Karpas-422 (cell line): ENCODE measurements at places on chromosomes 13 and 19. TPM values are rescaled to one million over a fixed set of nuclear protein-coding genes. Genes with fewer than 3 reads are reported as not detected.

DNA sequence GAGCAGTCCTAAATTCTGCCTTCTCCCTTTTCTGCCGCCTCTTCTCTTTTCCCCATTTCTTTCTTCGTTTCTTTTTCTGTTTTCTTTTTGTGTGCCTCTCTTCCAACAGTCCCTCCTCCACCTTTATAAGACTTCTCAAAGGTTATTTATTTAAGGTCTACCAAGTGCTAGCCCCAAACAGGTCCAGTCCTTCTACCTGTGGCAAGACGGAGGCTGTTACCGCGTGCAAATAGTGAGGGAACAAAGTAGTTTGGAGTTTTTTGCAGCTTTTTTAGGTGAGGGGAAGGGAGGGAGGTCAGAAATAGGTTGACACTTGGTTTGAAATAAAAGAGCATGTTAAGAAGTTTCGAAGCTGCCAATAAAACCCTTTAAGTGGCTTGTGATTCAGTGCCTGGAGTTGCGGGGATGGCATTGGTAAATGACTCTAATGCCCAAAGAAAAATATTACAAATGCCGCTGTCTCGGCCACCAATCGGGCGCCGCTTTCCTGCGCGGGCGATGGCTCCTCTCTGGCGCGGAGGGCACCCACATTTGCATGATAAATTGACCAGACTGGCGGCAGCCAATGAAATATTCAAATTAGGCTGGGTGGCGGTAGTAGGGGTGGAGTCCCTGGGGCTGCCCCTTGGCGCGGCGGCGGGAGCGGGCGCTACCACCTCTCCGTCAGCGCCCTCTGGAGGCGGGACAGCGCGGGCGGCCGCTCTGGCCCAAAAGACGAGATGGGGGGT lies 7.5 kb upstream of the TSHZ3 start:
- no peak for DNase-seq

GRCh38 chr19:1634242-1634937 lies 18.0 kb downstream of the TCF3 start:
- DNase-seq: peak; percentile 69

- DNase-seq: no peak
Observed at GRCh38 chr13:77507931-77508776, 27.4 kb upstream of the SCEL start.

DNA sequence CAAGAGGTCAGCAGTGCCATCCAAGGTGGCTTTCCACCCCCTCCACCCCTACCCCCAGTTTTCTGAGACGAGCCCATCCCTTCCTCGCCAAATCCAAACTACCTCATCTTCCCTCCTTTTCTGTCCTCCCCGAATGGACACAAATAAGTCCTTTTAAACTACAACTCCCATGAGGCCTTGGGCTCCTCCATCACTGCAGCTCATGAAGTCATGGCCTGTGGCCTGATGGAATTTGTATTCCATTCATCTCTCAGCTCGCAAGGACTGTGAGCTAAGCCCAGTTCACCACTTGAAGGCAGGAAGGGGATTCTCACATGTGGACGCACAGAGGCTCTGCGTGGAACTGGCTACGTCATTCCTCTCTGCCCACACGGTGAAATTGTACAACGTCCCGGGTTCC lies 12.5 kb downstream of the PTPRH start:
- peak; percentile 71 for DNase-seq

GRCh38 chr19:42989851-42990250 lies 36.4 kb downstream of the PSG11 start:
- no peak for DNase-seq

- DNase-seq: no peak
Observed at GRCh38 chr13:56975647-56976046, 165.1 kb upstream of the PRR20A start.

The ZNF558 gene
- total RNA-seq: 48.4 and 78.6 TPM in 2 replicates

The PSG11 gene
- not detected in 2 replicates for total RNA-seq

The FAM98C gene
- 12.8 and 21.4 TPM in 2 replicates for total RNA-seq

The BAX gene
- 93.8 and 164 TPM in 2 replicates for total RNA-seq
